CD4-positive, alpha-beta T cell treated with Interleukin-2 at 100 ng/mL for 4 hours (primary cell): ENCODE measurements at places on chromosomes 5 and 9.

- no peak for DNase-seq
These were observed 9.7 kb upstream of the MEF2C start for GRCh38 chr5:88892669-88893068.

GRCh38 chr5:56085193-56085592, 90.4 kb upstream of the IL6ST start:
- DNase-seq, result no peak

- DNase-seq, result no peak
These were observed 39.0 kb upstream of the MYOT start for GRCh38 chr5:137828664-137829063.

GRCh38 chr5:95936812-95937397, 24.7 kb downstream of the ELL2 start:
- DNase-seq, result no peak

GRCh38 chr9:113578882-113579282, 115.4 kb downstream of the RGS3 start:
- DNase-seq, result peak; percentile 87

DNA sequence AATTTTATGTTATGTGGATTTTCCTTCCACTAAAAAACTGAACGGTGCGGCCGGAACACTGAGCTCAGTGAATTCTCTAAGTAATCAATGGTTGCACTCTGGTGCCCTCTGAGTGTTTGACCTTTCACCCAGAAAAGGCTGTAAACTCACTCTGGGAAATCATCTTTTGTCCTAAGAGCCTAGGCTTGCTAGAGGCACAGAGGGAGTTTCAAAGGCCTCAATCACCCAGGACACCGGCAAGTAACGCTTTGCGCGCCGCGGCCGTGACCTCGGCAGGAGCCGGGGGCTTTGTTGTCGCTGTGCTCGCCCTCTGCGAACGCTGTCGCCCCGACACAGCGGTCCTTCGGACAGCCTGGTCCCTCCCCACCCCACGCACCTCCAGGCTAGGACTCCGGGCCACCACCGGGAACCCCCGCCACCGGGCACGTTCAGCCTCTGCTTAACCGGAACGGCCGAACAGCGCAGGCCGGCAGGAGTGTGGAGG, 703 bp downstream of the ISCA1 start:
- DNase-seq, result peak; percentile 1
